Right lobe of liver (tissue), 6 donors: ENCODE measurements at places on chromosomes 1 and 21.
A peak's percentile ranks its signal among the peaks of the same experiment; 100 is the strongest.

DNA sequence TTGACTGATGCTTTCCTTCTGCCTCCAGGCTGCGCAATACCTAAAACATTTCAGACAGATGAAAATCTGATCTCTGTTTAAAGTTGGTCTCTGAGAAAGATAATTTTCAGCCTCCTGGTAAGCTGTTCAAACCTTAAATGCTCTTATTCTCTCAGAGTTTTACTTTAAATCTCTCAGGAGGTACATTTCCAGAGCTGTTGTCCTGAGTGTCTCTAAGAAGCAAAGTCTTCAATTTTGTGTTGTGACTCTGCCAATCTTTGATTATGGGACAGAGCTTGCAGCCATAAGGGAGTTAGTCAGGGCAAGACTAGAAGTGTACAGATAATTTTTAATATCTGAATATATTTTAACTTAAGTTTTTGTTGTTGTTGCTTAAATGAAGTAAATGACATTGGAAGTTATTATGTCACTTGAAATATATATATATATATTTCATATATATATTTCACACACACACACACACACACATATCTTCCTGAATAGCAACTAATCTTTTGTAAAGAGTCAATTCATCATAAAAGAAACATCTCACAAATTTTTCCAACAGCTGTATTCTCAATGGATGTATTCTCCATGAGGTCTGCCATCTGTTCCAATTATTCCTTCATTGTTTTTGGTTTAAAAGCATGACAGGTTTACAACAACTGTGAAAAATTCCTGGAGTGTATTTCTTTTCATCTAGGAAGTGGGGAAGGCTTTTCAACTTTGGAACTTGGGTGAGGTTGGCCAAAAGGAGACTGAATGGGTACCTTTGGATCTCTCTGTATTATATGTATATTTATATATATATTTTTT lies 259.4 kb downstream of the BACH1 start:
- no peak for DNase-seq

- peak; percentile 94 for DNase-seq
These were observed 510 bp downstream of the DENND4B start for GRCh38 chr1:153945795-153946621.

GRCh38 chr1:9833632-9834031 lies 9.9 kb upstream of the CLSTN1 start:
- no peak for DNase-seq

DNA sequence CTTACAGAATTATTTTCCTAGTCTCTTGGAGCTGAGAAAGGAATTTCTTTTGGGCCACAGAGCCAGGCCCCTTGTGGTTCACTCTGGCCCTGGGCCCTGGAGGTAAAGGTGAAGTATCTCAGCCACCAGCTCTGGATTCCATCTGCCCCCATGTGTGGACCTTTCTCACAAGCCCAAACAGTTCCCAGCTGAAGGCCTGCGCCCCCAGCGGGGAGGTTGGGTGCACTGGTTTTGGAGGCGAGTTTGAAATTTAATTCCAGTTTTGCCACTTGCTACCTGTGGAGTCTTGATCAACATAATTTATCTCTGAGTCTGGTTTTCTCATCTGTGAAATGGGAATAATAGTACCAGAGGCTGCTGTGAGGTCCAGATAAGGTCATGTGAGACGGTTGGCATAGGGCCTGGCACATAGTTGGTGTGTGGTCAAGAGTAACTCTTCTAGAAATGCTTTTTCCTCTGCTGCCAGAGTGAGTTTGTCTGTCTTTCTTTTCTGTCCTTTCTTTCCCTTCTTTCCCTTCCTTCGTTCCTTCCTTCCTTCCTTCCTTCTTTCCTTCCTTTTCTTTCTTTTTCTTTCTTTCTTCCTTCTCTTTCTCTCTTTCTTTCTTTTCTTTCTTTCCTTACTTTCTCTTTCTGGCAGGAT lies 6.1 kb downstream of the AGTRAP start:
- DNase-seq: no peak

- no peak for DNase-seq
These were observed 432.9 kb downstream of the PLPP3 start for GRCh38 chr1:56146449-56146848.

- DNase-seq: no peak
These were observed 6.9 kb downstream of the CAMK1G start for GRCh38 chr1:209590405-209590804.

DNA sequence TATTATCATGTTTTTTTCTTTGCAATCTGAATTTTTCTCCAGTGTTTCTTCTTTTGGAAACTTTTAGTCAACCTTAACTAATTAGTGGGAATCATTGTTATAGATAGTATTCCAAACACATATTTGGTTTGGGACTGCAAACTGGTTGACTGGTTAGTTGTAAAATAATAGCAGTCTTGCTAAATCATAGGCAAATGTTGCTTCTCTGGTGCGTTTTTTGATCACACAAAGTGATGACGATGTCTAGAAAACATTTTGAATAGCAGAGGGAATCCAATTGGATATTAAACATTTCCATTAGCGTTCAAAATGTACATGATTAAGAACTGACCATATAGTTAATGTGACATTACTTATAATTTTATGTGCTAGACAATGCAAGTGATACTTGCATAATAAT lies 4.5 kb downstream of the DNAJB4 start:
- no peak for DNase-seq

DNA sequence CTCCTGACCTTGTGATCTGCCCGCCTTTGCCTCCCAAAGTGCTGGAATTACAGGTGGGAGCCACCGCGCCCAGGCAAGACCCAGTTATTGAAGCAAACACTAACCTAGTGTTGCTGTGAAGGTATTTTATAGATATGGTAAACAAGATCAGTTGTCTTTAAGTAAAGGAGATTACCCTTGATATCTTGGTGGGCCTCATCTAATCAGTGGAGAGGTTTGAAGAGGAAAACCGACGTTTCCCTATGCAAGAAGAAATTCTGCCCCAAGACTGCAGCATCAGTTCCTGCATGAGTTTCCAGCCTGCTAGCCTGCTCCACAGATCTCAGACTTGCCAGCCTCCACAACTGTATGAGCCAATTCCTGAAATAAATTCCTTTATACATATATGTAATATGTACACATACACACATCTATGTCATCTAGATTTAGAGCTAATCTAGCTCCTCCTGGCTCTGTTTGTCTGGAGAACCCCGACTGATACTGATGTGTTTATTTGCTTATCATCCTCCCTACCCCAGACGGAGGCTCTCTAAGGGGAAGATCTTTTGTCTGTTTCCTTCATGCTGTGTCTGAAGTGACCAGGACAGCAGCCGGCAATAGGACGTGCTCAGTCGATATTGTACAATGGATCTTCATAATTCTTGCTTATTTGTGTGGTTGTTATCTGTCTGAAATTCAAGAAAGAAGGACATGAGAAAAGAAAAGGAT lies 90.9 kb downstream of the IER5 start:
- DNase-seq: no peak

- no peak for DNase-seq
These were observed 12.2 kb downstream of the AMY1C start for GRCh38 chr1:103761896-103762295.

DNA sequence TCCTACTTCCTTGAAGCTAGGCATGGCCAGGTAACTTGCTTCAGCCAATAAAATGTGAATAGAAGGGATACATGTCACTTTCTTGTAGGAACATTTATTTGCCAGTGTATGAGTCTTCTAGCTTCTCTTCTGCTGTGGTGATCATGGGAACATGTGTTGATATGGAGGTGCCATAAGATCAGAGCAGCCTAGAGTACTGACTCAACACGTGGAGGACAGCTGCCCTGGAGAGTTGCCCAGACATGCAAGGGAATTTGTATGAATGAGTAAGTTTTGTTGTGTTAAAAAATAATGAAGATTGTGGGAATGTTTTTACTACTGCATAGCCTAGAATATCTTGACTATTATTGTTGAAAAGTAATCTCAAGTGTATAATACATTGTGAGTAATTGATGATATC lies 502.3 kb downstream of the NUF2 start:
- no peak for DNase-seq

GRCh38 chr21:32281531-32281930 lies 2.7 kb upstream of the MIS18A start:
- DNase-seq: no peak

- no peak for DNase-seq
These were observed 185.4 kb downstream of the OMA1 start for GRCh38 chr1:58361134-58361533.

DNA sequence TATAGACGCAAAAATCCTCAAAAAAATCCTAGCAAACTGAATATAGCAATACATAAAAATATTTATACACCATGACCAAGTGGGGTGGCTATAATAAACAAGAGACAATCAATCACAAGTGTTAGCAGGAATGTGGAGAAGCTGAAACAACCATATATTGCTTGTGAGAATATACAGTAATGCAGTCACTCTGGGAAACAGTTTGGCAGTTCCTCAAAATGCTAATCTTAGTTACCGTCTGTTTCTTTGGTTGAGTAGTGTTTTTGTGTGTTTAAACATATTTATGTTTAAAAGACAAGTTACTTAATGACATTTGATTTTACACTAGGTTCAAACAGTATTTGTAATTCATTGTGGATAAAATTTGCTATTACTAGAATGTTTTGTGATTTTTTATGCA lies 792.0 kb downstream of the LTN1 start:
- no peak for DNase-seq

DNA sequence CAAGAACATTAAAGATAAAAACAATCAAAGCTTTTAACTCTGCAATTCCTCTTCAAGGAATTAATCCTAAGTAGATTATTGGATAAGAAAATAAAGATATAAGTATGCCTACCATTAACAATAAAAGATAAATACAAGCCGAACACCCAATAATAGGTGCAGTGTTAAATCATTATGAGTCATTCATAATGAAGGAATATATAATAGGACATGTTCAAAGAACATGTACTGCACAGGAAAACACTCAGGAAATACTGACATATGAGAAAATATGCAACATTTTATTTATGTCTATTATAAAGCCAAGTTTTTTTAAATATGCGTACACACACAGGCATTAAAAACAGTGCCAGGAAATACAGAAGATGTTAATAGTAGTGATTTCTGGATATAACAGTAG lies 11.1 kb upstream of the EXO1 start:
- no peak for DNase-seq

GRCh38 chr1:16245476-16246196 lies 8.7 kb upstream of the CPLANE2 start:
- no peak for DNase-seq

GRCh38 chr1:207227131-207227630 lies 94.3 kb upstream of the CD55 start:
- no peak for DNase-seq

DNA sequence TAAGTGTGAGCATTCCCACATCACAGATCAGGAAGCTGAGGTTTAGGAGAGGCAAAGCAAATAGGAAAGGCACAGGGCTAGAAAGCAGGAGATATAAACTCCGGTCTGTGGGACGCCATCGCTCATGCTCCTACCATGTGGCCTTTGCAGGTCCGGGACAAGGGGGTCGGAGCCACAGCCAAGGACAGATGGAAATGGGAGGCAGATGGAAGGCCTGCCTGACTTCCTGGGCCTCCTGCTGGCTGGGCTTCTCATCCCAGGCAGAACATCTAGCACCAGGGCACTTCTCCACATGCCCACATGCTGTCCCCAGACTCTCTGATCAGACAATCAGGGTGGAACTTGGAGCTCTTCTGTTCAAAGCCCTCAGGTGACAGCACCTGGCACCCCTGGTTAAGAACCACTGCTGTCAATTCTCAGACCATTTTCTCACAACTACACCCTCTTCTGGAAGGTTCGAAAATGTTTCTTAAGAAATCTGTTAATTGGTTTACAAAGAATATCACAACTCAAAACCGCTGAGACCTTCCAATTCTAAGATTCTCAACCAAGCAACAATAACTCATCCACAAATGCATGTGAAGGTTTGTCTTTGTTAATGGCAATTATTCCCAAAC lies 173.3 kb upstream of the EDN2 start:
- DNase-seq: no peak

DNA sequence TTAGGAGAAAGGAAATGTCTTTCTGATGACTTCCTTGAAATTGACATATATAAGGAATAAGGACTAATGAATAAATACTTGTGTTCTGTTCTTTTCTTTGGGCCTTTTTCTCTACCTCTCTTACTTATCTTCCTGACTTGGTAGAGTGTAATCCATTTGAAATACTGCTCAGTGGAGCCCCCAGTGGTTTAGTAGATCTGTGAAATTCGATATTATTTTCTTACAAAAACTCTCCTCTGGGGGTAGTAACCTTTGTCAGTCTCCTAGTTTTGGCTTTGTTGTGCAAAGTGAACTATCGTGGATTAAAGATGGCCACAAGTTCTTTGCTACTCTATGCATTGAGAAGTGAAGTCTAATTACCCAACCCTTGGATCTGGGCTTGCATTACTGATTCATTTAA lies 48.8 kb downstream of the DUSP10 start:
- DNase-seq: no peak

DNA sequence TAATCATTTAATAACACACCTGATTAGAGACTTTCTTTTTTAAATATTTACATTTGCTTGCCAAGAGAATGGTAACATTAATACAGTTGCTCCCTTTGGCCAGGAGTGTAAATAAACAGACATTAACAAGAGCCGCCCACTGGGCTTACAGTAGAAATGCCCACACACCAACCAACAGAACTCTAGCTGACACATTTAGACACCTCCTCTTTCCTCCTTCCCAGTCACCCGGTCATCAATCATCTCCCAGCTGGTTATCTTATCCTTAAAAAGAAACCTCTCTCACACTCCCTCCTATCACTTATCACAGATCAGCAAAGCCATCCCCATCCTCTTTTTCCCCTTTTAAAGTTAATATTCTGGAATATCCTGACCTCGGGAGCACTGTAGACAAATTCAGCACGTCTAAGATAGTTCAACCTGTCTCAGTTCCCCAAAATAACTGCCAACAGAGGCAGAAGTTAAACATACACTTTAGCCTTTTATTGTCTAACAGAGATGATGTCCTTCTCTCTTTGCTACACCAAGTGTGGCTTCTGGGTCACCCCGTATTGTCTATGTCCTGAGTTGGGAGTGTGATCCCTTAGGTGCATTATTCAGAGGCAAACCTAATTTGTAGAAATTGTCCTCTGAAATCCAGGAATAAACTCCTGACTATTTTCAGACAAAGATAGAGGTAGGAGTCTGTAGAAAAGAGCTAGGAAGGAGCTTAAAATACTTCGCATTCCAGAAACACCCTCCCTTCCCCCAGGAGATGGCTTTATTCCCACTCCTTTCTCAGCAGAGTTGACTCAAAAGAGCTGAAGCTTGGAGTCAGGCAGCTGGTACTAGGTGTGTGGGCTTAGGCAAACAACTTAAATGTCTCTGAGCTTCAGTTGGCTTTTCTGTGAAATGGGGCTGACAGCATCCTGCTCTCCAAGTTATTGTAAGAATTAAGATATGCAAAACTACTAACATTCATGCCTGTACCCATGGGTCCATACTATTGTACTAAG lies 8.8 kb downstream of the MYCL start:
- DNase-seq: no peak

- DNase-seq: no peak
These were observed 227.2 kb downstream of the CAMTA1 start for GRCh38 chr1:7012461-7012924.

DNA sequence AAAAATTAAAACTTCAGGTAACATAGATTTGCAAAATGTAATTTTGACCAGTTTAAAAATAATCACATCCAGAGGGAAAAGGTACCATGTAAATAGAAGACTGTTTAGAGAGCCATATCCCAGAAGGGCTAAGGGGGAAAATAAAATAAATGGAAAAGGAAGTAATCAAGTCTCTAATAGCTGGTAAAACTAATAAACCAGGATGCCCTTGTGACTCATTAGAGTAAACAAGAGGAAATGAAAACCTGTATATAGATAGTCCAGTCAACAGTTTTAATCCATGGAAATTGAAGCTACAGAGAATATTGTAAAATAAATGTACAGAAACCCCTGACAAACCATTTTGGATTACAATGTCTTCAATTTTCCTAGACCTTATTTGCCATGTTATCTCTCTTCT lies 698.0 kb upstream of the RGS18 start:
- DNase-seq: no peak
